ENCODE measurements at places on chromosomes 16 and 17. TPM values are rescaled to one million over a fixed set of nuclear protein-coding genes. Genes with fewer than 3 reads are reported as not detected.

DNA sequence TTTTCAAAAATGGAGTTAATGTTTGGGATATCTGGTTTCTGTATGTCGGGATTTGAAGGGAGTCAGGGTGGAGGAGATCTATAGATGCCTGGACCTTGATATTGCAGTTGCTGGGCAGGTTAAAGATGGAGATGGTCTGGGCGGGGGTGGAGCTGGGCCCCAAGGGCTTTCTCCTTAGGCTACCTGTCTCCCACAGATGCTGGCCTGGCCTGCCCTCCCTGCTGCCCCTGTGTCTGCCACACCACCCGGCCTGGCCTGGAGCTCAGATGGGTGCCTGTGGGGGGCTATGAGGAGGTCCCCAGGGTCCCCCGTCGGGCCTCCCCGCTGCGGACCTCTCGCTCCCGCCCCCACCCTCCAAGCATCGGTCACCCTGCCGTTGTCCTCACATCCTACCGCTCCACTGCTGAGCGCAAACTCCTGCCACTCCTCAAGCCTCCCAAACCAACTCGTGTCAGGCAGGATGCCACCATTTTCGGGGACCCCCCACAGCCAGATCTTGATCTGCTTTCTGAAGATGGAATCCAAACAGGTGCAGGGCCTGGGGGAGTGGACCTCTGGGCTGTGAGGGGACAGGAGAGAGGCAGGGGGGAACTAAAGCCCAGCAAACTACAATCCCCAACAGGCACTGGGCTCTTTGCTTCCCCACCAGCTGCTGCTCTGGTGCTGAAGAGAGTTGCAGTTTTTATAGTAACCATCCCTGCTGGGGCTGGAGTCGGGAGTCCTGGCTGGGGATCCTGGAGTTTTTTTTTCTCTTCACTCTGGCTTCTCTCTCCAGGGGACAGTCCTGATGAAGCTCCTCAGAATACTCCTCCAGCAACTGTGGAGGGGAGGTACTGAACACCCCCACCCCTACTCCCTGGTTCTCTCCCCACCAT lies 2.9 kb downstream of the ARHGEF15 start:
- DNase-seq: no peak

GRCh38 chr17:68792042-68792685 lies 163.0 kb downstream of the ABCA8 start:
- no peak for DNase-seq

DNA sequence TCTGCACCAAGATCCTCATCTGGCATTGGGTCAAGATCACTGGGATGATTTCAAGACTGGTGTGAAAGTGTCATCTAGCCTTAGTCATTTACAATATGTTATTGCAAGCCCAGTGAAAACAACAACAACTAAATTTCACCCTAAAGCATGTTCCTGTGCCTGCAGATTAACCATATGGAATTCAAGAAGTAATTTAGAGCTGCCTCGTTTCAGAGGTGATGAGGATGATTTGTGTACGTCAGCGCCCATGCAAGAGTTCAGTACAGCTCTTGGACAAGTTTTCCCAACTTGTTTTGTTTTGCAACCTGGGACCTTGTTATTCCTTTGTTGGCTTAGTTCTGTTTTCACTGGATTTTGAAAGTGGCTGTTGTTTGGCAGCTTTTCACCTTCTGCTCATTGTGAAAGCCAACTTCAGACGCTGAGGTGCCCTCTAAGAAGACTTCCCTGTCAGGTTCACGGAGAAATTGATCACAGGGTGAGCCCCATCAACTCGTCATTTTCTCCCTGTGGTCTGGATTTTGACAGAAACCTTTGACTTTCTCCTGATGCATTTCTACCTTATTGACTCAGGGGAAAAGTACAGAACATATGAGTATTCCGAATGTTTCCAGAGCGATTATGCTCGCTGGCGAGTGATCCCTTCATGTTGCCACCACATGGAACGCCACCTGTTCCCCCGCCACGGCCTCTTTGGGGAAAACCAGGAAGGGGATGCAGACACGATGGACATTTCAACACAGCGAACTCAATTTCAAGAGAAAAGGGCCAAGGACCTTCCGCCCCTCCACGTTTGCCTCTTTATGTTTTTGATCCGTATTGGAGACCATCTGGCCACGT lies 85.6 kb downstream of the FOXL1 start:
- DNase-seq: no peak

MYO15A gene
- total RNA-seq: 0.17 TPM

SLC16A6 gene
- 0.07 TPM for total RNA-seq
